Aorta (tissue), 5 donors: ENCODE measurements at places on chromosomes 16 and 17. TPM values are rescaled to one million over a fixed set of nuclear protein-coding genes. Genes with fewer than 3 reads are reported as not detected.

CHP2 gene
- 0.23 TPM for polyA plus RNA-seq

CD300LB gene
- polyA plus RNA-seq: not detected

FAM20A gene
- 6.0 TPM for polyA plus RNA-seq

DNA sequence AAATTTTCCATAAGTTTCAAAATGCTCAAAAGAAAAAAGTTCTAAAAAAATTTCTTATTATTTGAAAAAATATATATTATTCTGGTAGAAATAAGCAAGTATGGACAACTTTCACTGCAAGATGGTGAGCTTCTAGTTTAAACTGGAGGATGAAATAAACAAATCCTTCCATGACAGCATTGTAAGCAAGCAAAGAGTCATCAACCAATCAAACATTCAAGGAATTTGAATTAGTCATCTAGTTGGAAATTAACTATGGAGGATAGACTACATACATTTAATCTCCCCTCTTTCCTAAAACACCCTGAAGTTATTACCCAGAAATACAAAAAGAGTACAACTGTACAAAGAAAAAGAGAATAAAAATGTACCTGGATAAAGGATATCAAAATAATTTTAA lies 51.0 kb upstream of the IRX5 start:
- no peak for DNase-seq

GRCh38 chr16:87844809-87845208 lies 24.5 kb downstream of the SLC7A5 start:
- no peak for DNase-seq

DNA sequence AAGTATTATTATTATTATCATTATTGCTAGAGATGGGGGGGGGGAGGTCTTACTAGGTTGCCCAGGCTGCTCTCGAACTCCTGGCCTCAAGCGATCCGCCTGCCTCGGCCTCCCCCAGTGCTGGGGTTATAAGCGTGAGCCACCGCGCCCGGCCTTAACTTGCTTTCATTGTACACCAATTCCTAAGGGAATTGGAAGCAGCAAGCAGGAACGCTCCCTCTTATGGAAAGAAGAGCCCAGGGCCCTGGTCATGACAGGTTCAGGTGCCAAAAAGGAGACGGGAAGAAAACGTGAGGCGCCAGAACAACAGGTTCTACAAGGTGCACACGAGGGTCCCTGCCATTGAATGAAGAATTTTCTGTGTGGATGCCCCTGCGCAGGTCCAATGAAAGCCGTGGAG lies 540 bp upstream of the RPL38 start:
- no peak for DNase-seq
